ENCODE measurements at places on chromosomes 13 and 19.

DNA sequence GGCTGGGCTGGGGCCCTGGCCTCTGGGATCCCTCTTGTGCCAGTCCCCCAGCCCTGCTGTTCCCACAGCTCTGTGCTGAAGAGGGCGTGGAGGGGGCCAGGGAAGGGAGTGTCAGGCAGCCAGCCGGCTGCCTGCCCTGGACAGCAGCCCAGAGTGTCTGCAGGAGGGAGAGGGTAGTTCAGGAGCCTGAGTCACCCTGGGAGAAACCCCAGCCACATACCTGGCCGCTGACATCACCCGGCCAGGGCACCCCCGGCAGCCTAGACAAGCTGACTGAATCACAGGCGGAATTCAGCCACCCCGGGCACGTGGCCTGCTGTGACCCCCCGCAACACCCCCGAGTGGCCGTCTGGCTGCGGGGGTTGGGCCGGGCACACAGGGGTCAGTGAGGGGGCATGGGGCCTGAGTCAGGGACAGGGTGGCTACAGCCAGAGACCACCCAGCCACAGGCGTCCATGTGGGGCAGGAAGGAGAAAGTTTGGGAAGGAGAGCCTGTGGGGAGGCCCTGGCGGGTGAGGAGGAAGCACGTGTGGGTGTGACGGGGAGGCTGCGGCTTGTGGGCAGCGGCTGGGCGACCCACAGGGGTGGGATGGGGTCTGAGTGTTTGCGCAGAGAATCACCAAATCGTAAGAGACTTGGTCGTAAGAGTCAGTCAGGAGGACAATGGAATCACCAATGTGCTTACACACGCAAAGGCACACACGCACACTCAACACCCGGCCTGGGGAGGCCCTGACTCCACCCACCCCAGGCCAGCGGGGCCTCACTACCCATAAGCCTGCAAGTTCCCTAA, 11.9 kb upstream of the FOSB start:
- DNase-seq, result no peak

DNA sequence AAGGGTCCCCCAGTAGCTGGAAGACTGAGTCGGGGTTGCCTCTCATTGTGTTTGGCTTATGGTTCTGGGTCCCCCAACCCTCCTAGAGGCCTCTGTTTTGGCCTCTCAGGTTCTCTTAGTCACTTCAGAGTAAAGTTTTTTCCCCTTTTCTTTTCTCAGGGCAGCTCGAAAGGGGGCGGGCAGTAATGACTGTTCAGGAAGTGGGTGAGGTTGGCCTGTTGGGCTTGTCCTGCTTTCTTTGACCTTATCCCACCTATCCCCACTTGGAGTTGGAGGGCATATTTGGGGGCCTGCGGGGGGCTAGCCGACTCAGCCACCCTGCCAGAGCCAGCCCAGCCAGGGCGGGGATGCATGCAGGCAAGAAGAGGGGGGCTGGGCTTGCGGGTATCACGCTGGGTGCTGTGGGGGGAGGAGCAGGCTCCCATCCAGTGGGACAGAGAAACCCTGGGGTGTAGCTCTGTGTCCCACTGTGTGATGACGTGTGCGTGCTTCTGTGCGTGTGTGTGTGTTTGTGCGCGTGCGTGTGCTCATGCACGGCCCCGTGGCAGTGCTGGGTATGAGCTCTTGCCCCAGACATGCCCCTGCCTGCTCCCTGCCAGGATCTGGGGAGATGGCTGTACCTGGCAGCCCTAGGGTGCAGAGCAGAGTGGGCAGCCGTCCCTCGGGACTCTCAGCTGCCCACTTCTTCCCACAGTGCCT, 1.4 kb downstream of the CIC start:
- DNase-seq, result no peak

DNA sequence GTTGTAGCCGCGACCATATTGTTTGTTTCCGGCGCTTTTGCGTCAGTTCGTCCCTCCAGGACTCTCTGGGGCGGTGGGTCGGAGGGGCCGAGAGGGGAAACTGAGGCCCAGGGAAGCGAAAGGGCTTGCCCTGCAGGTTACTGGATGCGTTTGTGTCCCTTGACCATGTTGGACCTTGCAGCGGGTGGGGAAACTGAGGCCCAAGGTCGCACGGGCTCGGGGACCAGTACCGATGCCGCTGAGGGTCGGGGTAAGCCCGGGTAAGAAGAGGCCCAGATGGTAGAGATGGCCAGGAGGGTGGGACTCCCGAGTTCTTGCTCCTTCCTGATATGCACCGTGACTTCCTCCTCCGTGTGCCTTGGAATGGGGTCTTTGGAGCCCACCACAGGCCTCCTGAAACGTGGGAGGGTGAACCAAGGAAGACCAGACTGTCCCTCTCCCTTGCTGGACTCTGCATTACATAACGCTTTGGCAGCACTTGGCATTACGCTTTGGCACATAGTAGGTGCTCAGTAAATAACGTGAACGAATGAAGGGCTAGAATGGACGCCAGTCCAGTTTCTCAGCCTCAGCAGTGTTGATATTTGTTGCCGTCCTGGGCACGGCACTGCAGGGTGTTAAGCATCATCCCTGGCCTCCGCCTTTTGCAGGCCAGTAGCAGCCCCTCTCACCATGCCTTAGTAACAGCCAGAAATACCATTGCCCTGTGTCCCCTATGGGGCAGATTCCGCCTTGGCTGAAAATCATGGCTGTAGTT, 743 bp downstream of the CHAF1A start:
- DNase-seq, result no peak

DNA sequence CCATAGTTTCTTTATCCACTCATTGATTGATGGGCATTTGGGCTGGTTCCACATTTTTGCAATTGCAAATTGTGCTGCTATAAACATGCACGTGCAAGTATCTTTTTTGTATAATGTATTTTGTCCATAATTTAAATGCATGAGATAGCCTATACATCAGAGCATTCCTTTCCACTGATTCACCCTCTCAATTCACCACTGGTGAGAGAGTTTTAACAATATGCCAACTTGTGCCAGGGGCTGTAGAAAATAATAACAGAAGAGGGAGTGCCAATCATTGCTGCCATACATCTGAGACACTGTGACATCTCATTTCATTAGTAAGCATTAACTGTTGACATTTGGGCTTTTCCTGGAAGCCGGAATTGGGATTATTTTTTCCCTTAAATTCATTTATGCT, 125.1 kb downstream of the RAP2A start:
- no peak for DNase-seq

- DNase-seq, result no peak
Observed at GRCh38 chr19:9945319-9945966, 9.1 kb upstream of the OLFM2 start.

GRCh38 chr19:30663611-30664174, 291.5 kb downstream of the ZNF536 start:
- DNase-seq, result no peak

DNA sequence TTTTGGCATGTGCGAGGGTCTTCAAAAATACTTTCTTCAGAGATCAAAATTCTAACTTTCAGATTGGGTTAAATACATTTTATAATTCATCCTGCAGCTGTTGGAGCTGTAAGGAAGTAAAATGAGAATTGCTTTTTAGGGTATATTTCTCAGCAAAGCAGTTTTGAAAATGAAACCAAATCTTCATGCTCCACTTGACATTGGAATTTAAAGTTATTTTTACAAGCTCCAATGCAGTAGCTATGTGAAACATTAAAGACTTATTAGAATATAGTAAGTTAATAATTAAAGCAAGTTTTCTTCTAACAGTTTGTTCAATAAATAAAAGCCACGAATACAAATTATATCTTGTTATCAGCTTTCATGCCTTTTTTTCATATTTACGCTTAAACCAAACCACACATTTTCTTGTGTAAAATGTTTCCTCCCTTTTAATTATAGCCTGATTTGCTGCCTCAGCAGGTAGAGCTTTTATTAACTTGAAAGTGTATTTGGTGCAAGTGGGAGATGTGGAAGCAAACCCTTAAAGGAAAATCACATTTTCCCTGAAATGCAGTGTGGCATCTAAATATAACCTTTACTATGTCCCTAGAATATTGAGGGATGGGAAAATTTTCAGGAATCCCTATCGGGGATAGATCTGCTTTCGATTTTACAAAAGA, 12.4 kb upstream of the MICU2 start:
- no peak for DNase-seq

- DNase-seq, result no peak
Observed at GRCh38 chr19:3608750-3609322, 2.2 kb upstream of the TBXA2R start.

DNA sequence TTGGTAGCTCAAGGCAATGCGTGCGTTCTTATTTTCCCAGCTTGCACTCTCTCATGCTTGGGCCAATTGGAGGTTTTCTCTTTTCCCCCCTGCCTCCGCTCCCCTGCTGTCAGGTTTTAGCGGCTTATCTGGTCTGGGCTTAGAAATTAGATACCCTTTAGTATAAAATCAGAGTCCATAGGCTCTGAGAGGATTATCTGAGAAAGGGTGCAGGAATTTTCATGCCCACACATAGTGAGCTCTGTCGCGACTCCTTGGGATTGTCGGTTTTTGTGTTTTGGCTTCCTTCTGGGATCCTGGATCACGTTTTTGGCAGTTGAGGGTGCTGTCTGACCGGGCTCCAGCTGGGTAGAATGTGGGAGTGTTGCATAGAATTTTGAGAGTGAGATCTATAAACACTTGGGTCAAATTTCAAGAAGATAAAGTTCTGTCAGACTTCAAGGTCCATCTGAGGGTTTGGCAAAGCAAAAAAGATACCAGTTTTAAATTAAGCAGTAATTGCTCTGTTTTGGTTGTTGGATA, 12.4 kb downstream of the CHAF1A start:
- DNase-seq, result no peak

DNA sequence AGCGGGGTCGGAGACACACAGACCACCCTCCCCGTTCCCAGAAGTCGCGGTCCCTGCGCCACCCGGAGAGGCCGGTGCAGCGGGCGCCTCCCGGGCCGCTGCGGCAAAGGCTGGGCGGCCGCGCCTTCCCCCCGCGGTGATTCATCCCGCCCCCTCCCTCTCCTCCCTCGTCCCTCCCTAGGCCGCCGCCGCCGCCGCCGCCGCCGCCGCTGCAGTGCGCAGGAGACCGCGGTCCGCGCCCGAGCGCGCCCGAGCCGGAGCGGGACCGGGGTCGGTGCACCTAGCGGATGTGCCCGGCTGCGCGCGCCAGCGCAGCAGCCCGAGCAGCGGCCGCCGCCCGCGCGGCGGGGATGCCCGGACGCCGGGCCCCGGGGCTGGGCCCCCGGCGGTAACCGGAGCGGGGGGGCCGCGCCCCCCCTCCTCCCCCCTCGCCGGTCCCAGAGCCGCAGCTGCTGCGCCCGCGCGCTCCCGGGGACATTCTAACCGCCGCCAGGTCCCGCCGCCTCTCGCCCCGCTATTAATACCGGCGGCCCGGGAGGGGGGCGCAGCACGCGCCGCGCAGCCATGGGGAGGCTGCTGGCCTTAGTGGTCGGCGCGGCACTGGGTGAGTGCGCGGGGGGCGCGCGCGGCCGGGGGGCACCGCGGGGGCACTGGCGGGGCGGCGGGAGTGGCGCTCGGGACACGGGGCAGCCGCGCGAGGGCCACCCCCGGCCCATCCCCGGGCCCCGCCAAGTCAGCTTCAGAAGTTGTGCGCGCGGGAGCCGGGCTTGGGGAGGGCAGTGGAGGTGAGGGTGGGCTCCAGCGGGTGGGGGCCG, at the start of gene SCN1B:
SCN1B (plus strand) TSS at position 214 of the 815 bp plus-strand sequence; CDS start at position 565, 351 bp downstream.
- DNase-seq, result no peak

GRCh38 chr13:50355797-50356196, 340.6 kb downstream of the KCNRG start:
- no peak for DNase-seq

GRCh38 chr19:28498404-28498976, 714.5 kb downstream of the UQCRFS1 start:
- no peak for DNase-seq

GRCh38 chr19:2608602-2608922, 93.9 kb downstream of the GNG7 start:
- DNase-seq, result no peak
